ENCODE measurements at places on chromosomes 11 and 22.

DNA sequence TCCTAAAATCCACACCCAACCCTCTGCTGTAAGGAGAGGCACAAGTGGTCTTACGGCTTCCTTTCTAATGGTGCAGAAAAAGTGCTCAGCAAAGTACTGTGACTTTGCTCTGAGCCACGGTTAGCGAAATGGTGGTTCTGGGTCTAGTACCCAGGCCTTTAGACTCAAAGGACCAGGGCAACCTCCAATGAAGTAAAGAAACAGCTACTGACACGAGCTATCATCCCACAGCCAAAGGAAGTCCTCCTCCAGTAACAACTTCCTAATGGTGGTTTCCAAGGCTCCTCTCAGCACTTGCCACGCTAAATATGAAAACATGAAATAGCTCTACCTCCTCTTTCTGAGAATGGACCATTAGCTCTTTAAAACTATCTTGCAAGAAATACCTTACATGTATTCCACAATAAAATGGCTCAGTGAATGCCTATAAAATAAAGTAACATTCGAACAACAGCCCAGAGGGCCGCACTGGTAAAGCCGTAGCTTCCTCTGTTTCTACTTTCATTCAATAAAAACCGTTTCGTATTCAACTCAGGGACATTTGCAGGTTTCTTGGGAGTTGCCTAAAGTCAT lies 122.4 kb downstream of the ETS1 start:
- DNase-seq, result no peak

DNA sequence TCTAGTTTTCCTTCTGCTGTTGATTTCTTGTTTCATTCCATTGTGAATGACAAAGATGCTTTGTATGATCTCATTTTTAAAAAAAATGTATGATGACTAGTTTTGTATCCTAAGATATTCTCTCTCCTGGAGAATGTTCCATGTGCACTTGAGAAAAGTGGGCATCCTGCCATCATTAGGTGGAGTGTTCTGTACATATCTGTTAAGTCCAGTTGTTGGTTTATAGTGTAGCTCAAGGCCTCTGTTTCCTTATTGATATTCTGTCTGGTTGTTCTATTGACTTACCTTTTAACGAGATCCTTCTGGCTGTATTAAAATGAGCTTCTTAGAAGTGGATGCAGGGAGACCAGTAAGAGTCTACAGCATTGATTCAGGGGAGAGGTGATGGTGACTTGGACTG lies 35.2 kb downstream of the SGSM1 start:
- no peak for DNase-seq

DNA sequence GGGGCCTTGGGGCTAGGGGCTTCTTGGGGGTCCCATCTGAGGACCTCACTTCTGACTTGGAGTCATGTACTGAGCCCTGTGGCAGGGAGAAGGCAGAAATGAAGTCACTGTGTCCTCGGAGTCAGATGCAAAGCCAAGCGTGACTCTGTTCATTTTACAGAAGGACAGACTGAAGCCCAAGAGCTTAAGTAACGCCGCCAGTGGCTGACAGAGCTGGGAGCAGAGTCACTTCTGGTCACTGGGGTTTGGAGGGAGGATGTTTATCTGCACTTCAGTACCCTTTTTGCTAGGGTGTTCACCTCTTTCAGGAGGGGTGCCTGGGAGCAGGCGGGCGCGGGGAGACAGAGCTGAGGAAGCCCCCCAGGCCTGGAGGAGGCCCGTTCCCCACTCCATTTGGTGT lies 10.7 kb downstream of the CD6 start:
- no peak for DNase-seq

- DNase-seq, result no peak
These were observed 162.4 kb downstream of the SOX6 start for GRCh38 chr11:16193897-16194381.

- DNase-seq, result no peak
These were observed 40.9 kb downstream of the SHISAL1 start for GRCh38 chr22:44271732-44272400.

DNA sequence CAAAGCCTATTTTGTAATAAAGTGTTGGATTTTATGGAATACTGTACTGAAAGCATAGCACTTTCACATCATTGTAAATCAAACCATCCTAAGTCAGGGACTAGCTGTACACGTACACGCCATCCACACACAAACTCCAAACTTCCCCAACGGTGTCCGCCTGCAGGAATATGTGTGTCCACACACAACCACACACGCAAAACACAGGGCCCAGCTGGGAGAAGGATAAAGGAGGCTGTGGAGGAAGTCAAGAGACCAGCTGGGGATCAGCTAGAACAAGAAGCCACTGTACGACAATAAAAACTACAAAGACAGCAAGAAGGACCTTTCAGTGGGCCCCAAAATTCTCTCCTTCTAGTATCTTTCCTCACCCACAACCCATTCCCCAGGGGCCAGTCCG lies 1.6 kb downstream of the TRIM29 start:
- no peak for DNase-seq

GRCh38 chr11:100004541-100004940 lies 682.5 kb upstream of the ARHGAP42 start:
- no peak for DNase-seq

GRCh38 chr11:62394825-62395538 lies 23.9 kb upstream of the SCGB1A1 start:
- no peak for DNase-seq

DNA sequence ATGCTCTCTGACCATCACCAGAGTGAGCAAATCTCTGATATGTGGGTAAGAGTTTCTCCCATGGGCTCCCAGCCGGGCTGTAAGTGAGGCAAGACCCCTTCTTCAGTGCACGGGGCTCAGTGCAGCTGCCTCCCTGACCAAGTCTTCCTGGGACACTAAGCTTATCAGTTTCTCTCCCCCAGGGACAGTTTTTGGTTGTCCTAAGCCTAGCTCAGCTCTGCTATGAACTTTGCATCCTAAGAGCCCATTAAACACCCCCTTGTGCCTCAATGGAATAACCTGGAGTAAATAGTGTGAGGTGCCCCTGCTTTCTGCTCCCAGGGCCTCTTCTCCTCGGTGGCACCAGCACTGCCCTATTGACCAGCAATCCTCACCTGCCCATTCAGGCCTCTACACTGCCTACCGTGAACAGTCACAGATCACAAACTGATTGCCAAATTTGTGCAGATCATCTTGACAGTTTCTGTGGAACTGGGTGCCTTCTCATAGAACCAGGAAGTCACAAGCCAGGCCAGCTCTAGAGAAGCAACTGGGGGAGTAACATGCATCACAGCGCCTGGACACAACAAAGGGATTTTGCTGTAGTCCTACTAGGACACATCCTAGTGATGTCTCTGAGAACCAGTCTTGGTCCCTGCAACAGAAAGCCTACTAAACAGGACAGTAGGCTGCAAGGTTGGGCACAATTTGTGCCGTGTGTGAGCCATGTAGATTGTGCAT lies 19.5 kb upstream of the IGLL5 start:
- no peak for DNase-seq

DNA sequence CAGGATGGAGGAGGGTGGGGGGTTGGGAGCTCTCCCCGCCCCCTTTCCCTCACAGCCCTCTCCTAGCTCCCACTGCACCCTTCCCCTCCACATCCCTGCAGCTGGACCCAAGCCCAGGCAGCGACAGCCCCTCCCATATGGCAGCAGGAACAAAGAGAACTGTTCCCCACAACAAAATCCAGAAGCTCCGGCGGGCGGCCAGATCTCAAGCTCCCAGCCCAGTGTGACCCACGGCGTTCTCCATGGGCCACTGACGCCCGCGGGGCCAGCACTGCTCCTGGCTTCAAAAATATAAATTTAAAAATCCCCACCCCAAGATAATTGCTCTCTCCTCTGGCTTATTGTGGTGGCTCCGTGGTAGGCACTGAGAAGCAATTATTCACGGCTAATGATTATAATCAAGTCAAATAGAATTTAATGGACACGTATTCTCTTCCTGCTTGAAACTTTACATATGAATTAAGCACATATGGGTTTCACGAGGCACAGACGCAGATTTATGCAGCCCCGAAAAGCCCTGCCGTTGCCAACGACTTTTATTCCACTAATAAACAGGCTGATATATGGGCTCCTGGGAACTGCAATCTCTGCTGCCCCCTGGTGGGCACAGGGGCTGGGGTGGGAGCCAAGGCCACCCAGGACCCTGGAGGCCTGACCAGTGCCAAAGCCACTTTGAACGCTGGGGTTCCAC lies 17.5 kb downstream of the MACROD1 start:
- DNase-seq, result peak; percentile 83

DNA sequence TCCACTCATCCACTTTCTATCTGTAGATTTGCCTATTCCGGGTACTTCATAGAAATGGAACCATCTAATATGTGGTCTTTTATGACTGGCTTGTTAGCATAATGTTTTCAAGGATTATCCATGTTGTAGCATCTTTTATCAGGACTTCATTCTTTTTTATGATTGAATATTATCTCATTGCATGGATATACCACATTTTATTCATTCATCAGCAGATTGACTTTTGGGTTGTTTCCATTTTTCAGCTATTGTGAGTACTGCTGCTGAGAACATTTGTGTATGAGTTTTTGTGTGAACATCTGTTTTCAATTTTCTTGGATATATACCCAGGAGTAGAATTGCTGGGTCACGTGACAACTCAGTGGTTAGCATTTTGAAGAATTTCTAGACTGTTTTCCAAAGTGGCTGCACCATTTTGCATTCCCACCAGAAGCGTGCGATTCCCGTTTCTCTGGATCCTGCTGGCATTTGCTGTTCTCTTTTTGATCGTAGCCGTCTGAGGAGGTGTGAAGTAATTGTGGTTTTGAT lies 8.9 kb downstream of the DERL3 start:
- no peak for DNase-seq

DNA sequence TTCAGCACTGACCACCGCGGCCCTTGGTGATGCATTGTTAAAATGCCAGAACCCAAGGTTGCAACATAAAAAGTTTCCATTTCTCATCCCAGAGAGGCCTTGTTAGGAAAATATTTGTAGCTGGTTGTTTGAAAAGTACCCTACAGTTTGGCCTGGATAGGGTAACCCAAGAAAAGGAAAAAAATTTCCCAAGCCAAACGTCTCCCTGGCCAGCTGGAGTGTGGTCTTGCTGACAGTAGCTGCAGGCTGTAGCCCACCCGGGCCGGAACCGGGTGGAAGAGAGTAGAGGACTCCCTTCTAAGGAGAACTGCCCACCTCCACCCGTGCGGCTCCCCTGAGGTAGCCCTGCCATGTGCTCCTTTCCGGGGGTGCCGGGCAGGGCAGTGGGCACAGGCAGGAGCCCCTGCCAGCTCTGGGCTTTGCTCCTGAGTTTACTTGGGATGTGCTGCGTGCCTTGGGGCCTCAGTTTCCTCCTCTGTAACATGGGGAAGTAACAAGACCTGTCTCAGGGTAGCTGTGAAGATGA lies 38.5 kb downstream of the IGHMBP2 start:
- DNase-seq, result no peak

GRCh38 chr11:111177037-111177871 lies 68.3 kb upstream of the POU2AF2 start:
- no peak for DNase-seq

GRCh38 chr11:117605331-117605730 lies 191.7 kb downstream of the DSCAML1 start:
- no peak for DNase-seq

- DNase-seq, result no peak
These were observed 3.8 kb upstream of the WNT7B start for GRCh38 chr22:45980761-45981160.

- no peak for DNase-seq
These were observed 569.9 kb downstream of the BUD13 start for GRCh38 chr11:116202922-116203321.

DNA sequence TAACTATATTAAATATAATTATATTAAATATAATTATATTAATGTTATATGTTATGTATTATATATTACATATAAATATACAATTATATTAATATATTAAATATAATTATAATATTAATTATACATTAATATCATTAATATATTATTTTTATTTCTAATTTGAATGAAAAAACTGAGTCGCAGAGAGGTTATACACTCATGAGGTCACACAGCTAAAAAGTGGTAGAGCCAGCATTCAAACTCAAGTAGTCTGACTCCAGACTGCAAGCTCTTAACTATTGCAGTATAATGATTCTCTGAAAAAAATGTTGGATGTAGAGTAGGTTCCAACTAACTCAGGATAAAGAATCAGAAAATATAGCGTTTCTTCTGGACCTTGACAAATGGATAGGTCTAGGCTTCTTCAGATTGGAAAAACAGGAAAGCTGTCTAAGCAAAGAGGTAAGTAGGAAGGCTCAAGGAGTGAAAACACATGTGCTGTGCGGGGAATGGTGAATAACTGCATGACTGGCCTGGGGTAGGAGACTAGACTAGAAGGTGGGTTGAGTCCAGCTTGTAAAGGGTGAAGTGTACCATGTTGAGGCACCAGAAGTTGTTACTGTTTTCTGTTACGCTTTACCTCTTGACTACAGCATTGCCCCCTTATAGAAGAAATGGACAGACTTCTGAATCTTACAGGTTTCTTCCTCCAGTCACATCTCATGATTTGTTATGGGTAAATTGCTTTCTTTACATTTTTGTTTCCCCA lies 80.3 kb downstream of the TRIM44 start:
- no peak for DNase-seq

GRCh38 chr22:46517255-46517761 lies 20.1 kb downstream of the CELSR1 start:
- no peak for DNase-seq

DNA sequence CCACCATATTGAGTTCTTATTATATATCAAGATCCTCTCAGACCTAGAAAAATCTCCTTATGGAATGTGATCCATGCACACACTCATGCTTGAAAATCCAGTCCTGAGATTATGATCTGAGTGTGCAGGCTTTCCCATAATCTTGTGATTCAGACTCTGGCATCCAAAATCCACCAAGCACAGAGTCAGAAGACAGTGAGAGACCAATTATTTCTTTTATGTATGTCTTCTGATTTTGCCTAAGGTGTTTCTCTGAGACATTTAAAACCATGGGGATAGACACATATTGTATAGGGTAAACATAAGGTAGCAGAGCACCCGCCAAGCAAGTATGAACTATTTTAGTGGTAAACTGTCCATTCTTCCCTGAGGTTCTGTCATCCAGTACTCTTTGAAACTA lies 52.0 kb upstream of the MMP13 start:
- DNase-seq, result no peak

DNA sequence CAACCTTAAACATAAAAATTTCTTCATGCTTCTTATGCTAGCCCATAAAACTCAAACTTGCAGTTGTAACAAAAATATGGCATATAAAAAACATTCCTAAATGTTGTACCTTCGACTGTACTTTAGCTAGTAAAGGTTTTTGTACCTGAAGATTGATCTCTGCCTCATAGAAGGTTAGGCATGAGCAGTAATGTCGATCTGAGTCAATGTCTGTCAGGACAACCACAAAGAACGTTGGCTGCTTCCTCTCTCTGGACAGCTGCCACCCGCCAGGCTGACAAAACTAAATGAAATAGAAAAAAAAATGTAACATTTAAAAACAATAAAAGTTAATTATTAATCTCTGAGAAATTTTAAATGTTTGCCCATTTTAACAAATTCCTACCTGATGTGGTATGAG lies 251.3 kb downstream of the SBF2 start:
- DNase-seq, result no peak

Measured in substantia nigra (tissue), 51 donors.